ENCODE measurements at places on chromosomes 7 and 10.

- DNase-seq: no peak
Observed at GRCh38 chr7:80883154-80884025, 35.5 kb downstream of the SEMA3C start.

GRCh38 chr10:85596389-85596788, 770.2 kb downstream of the GRID1 start:
- no peak for DNase-seq

DNA sequence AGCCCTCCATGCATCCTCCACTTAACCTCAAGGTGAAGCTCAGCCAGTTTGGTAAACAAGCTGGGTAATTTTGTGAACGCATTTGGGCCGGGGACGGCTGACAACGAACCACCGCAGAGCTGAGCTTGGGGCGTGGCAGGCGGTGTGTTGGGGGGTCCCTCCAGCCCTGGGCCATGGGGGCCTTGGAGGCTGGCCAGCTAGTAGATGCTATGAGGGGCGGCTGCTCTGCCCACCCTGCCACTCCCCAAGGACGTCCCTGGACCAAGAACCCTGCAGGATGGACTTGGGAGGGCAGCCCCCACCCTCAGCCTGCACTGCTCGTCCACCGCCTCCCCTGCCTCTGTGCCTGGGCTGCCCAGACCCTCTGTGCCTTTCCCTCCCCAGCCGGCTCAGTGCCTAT, 12.0 kb upstream of the SCART1 start:
- DNase-seq: no peak

- DNase-seq: peak; percentile 81
Observed at GRCh38 chr7:31368620-31369019, 28.1 kb upstream of the NEUROD6 start.

DNA sequence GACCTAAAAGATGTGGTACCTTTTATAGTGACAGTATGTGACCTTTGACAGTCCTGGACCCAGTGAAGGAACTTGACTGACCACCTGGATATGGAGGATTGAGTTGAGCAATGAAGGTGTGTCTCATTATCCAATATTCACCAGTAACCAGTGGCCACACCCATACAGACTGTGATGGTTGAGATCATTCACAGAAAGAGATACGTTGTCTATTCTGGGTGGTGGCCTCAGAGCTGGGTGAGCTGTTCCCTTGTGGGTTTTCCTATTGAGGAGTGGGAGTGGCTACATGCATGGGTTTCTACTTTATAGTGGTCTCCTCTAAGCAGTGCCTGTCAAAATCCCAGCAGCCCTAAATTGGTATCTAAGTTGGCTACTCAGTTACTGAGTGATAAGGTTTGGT, 507.4 kb downstream of the SORCS3 start:
- no peak for DNase-seq

GRCh38 chr10:12539350-12540164, 190.2 kb downstream of the CAMK1D start:
- peak; percentile 7 for DNase-seq

- no peak for DNase-seq
Observed at GRCh38 chr7:84744385-84744784, 442.5 kb downstream of the SEMA3D start.

DNA sequence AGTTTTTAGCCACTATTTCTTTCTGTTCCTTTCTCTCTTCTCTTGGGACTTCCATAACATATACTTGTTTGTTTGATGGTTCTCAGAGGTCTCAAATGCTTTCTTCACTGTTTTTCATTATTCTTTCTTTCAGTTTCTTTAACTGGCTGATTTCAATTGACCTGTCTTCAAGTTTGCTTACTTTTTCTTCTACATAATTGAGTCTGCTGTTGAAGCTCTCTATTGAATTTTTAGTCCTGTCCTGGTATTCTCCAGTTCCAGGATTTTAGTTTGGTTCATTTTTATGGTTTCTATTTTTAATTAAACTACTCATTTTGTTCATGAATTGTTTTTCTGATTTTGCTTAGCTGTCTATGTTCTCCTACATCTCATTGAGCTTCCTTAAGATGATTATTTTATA, 1305.3 kb upstream of the CELF2 start:
- no peak for DNase-seq

GRCh38 chr10:118868589-118868988, 113.8 kb upstream of the CACUL1 start:
- no peak for DNase-seq

DNA sequence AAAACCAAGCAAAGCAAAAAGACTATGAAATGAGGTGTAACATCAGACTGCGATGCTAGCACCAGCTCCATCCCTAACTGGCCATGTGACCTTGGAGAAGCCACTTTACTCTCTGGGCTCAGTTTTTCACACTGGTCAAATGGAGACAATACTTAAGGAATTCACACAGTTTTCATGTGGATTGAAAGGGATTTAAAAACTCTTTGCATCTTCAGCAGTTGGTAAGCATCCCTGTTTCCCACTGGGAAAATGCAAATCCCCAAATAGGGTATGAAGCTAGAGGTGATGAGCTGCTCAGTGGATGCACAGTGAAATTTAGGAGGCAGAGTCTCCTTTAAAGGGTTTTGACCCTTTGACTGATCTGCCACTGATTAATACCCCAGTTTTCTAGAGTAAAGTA, 240.7 kb downstream of the SORCS3 start:
- no peak for DNase-seq

DNA sequence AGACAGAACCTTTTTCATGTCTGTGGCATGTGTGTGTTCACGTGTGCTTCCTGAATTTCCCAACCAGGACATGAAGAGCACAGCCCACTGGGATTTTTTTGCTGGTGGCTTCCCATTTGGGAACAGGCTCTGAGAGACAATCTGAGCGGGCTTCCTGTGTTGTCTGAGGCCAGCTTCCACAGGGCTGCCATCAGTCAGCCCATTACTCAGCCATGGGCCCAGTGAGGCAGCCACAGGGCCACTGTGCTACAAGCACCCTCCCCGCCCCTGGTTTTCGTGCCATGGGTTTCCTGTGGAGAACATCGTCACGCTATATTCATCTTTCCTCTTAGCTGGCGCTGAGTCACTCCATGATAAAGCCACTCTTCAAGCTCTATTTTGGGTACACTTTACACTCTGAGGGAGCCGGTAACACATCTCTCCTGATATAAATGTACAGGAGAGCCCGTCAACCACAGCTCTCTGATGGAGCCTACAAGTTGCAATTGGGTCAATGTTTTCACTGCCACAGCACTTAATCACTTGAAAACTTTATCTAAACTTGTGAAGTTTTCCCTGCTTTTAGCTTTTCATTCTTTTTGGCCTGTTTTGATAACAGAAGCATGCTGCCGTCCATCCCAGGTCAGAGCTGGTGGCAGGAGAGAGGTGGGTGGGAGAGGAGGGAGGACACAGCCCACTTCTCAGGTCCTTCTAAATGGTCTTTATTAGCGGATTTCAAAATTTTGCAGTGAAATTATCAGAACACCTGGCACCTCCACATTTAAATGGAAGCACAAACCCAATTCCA, 96.9 kb downstream of the HIPK2 start:
- DNase-seq: peak; percentile 65

GRCh38 chr7:123811056-123811455, 33.9 kb upstream of the HYAL4 start:
- DNase-seq: no peak

DNA sequence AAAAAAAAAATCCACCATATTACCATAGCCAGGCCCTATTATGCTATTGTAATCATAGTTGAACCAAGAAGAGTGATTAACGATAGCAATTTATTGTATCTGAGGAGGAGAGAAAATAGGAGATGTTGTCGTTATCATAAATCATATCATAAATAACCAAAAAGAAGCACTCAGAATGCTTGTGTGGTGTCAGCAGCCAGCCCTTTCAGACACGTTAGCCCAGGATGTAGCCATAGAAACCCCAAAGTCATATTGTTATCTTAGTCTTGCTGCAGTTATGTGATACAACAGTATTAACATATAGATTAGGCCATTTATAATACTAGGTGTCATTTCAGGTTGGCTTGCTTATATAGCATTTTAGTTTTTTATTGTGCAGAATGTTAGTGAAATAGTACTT, 102.2 kb upstream of the GATA3 start:
- no peak for DNase-seq

- DNase-seq: no peak
Observed at GRCh38 chr10:34102237-34102673, 712.8 kb downstream of the PARD3 start.

DNA sequence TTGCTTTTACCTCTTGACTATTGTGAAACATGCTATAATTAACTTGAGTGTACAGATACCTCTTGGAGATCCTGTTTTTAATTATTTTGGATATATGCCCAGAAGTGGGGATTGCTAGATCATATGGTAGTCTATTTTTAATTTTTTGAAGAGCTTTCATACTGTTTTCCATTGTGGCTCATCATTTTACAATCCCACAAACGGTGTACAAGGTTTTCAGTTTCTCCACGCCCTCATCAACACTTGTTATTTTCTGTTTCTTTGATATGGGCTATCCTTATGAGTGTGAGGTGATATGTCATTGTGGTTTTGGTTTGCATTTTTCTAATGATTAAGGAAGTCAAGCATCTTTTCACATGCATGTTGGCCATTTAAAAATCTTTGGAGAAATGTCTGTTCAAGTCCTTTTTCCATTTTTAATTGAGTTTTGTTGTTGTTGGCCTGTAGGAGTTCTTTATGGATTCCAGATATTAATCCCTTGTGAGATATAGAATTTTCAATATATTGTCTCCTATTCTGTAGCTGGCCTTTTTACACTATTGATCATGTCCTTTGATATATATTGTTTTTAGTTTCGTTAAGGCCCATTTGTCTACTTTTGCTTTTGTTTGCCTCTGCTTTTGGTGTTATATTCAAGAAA, 7.5 kb downstream of the AGK start:
- DNase-seq: peak; percentile 91

- DNase-seq: no peak
Observed at GRCh38 chr7:38317515-38317914, 44.1 kb upstream of the TARP start.

GRCh38 chr7:71933426-71933825, 478.7 kb downstream of the CALN1 start:
- DNase-seq: no peak

DNA sequence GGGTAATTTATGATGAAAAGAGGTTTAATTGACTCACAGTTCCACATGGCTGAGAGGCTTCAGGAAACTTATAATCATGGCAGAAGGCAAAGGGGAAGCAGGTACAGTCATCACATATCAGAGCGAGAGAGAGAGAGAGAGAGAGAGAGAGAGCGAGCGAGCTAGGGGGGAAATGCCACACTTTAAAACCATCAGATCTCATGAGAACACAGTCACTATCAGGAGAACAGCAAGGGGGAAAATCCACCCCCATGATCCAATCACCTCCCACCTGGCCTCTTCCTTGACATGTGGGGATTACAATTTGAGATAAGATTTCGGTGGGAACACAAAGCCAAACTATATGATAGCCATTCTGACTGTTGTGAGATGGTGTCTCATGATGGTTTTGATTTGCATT, 576.3 kb downstream of the GFRA1 start:
- DNase-seq: no peak

- DNase-seq: no peak
Observed at GRCh38 chr7:31129067-31129466, 77.0 kb downstream of the ADCYAP1R1 start.

DNA sequence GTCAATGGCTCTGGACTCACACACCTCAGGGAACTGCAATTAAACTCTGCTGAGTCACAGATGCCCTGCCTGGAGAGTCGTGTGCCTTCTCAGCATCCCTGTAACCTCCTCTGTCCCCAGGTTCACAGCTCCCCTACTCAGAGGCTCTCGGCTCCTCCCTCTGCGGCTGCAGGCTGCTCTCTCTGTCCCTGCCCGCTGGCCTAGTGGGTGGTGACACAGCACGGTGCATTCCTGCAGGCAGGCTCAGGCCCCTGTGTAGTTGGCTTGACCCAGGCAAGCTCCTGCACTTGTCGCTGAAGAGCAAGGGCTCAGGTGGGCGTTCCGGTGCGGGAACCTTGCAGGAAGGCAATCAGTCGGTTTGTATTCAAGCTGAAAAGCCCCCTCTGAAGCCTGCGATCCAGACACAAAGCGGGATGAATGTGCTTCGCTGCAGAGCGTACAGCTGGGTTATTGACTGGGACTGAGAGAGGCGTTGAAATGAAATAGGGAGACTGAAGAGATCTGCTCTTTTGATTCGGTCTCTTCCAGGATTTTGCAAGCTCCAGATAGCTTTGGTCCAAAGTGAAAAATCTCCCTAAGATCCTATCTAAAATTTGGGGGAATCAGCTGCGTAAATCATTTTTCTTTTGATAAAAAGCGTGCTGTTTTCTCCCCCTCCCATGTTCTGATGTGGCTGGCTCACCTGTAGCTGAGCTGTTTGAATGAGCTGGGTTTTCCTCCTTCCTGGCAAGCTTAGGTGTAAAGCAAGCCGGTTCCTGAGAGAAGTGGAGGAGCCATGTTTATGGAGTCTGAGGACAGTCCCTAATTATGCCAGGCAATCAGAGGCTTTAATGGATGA, 208.7 kb upstream of the PHYHIPL start:
- peak; percentile 75 for DNase-seq

GRCh38 chr7:1823376-1824150, 153.5 kb downstream of the ELFN1 start:
- DNase-seq: no peak
